Myometrial cell (primary cell): ENCODE measurements at places on chromosomes 5 and 9. TPM values are rescaled to one million over a fixed set of nuclear protein-coding genes. Genes with fewer than 3 reads are reported as not detected.

FKBP15 gene
- 12.4 and 21.3 TPM in 2 replicates for total RNA-seq

IL4 gene
- not detected in 2 replicates for total RNA-seq

CDH10 gene
- under 0.01 and 0.35 TPM in 2 replicates for total RNA-seq

PCSK5 gene
- total RNA-seq: 0.29 and 1.2 TPM in 2 replicates

NKD2 gene
- total RNA-seq: not detected in 2 replicates

CA9 gene
- total RNA-seq: 1.1 TPM in 1 of 2 replicates, not detected in the other

FBP1 gene
- not detected in 2 replicates for total RNA-seq

CCNI2 gene
- not detected in 2 replicates for total RNA-seq

ANKRD18A gene
- not detected in 2 replicates for total RNA-seq

IL17B gene
- total RNA-seq: not detected in 2 replicates

IFNE gene
- total RNA-seq: not detected in 2 replicates

SLC22A4 gene
- total RNA-seq: 3.5 and 4.9 TPM in 2 replicates

ECSCR gene
- total RNA-seq: not detected in 2 replicates

ALAD gene
- 16.1 and 16.7 TPM in 2 replicates for total RNA-seq

NR5A1 gene
- not detected in 2 replicates for total RNA-seq

SLC4A9 gene
- total RNA-seq: not detected in 2 replicates

CAPSL gene
- not detected in 2 replicates for total RNA-seq

SOHLH1 gene
- total RNA-seq: not detected in 2 replicates

SLC6A3 gene
- not detected in 2 replicates for total RNA-seq

RANBP3L gene
- not detected in 2 replicates for total RNA-seq

CREBRF gene
- total RNA-seq: 5.8 and 11.2 TPM in 2 replicates
